Brain (organoid and tissue), 16 donors: ENCODE measurements at places on chromosomes 16 and 17. TPM values are rescaled to one million over a fixed set of nuclear protein-coding genes. Genes with fewer than 3 reads are reported as not detected.

Gene UBE2Z
- polyA plus RNA-seq: 73.5 TPM

Gene TBC1D3D
- polyA plus RNA-seq: not detected

Gene SPNS2
- 17.9 TPM for polyA plus RNA-seq

Gene TBC1D3G
- not detected for polyA plus RNA-seq

Gene CCL1
- not detected for polyA plus RNA-seq

Gene ZNF423
- polyA plus RNA-seq: 32.7 TPM

Gene EVI2A
- polyA plus RNA-seq: 27.8 TPM

DNA sequence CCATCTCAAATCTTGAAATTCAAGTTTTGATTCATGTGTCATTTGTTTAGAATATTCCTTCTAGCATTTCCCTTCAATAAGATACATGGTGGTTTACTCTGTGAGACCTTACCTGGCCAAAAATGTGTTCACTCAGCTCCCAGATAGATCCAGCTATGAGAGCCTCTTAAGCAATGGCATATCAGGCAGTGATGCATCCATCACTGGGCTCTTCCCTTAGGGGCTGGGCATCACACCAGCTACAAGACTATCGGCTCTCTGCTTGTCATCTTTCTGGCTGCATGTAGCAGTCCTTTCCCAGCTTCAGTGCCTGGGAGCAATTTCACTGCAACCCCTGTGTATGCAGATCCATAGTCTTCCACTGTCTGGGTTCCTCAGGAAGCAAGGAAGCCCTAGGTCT is 40.6 kb downstream of the GOSR1 start:
- no peak for DNase-seq

- DNase-seq: no peak
Measured at GRCh38 chr17:50424246-50424995, 1.6 kb upstream of the ACSF2 start.

- DNase-seq: peak; percentile 43
Measured at GRCh38 chr16:25126820-25127232, 15.3 kb downstream of the LCMT1 start.

- no peak for DNase-seq
Measured at GRCh38 chr17:46733837-46734475, 84.5 kb downstream of the WNT3 start.

- DNase-seq: no peak
Measured at GRCh38 chr16:72985995-72986394, 61.9 kb downstream of the ZFHX3 start.

DNA sequence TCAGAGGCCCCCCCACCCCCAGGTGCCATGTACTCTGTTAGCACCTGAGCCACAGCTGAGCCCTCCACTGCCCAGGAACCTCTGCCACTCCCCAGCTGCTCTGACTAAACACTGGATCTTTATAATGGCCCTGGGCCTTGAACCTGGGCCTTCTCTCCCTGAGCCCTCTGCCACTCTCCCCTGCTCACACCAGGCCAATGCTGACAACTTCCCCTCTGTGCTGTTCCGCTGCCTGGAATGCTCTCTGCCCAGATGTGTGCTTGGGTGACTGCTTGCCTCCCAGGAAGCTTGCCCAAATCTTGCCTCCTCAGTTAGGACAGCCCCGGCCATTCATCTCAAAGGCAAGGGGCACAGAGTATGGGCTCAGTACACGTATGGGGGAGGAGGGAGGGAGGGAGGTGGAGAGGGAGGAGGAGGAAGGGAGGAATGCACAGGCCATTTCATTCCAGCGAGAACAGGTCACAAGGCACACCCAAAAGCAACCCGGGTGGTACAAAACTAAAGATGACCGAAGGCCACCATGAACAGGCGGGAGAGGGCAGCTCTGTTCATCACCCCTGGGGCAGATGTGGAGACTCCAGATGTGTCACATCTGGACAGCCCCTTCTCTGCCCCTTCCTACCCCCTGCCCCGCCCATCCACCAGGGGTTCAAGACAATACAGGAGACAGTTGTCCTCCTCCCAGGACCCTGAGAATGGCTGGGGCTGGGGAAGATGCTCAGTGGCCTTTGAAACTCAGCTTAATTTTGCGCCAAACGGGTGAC is 15.3 kb upstream of the TNFRSF13B start:
- DNase-seq: no peak

DNA sequence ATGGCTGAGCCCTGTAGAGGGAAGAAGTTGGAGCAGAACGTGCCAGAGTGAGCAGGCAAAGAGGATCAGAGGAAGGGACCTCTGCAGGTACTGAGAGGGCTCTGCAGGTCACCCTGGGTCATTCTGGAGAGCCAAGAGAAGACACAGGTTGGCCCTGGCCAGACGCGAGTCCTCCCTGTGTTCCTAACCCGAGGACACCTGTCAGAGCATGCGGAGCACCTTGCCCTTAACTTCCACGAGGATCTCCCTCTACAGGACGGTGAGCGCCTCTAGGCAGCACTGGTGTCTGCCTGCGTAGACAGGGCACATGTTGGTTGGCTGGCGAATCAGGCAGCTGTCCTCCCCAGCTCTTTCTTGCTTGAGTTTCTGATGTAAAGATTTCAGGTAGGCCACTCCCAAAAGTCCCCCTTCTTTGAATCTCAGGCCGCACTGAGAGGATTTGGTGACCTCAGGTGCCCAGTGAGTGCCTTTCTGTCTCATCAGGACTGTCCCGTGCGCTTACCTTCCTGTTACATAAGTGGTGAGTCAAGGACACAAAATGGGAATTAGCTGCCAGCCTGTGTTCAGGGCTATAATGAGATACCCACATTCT is 45.3 kb downstream of the MPRIP start:
- DNase-seq: no peak

GRCh38 chr17:4777969-4778760 is 6.5 kb downstream of the TM4SF5 start:
- no peak for DNase-seq

DNA sequence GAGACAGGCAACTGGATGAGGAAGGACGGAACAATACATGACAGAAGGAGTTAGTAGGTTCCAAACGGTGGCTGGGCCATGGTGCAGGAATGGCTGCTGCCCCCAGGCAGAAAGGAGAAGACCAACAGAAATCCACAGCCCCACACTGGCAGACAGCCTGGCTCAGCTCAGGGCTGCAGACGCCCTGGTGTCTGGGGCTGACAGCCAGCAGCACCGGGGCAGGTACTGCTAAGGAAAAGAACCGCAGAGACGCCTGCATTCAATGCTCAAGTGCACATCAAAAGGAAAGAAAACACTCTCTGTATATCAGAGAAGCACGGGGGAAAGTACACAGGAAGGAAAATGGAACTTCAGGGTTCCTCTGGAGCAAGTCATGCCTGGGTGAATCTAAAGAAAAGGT is 53.4 kb downstream of the GAS7 start:
- DNase-seq: no peak

DNA sequence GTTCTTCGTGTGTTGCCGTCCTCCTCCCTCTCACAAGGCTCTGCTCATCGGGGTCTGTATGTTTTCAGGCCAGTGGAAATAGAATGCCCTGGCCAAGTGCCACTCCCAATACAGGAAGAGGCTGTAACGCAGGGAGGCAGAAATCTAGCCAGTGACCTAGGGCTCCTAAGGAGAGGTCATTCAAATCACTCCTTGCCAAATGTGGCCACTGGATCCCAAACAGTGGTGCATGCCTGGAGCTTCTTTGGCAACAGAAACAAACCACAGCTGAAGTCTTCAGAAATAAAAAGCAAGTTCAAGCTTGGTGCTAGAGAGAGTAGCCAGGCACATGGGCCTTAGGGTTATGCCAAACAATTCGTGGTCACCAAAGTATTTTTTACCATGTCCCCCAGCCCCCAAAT is 66.1 kb downstream of the SMG6 start:
- no peak for DNase-seq

DNA sequence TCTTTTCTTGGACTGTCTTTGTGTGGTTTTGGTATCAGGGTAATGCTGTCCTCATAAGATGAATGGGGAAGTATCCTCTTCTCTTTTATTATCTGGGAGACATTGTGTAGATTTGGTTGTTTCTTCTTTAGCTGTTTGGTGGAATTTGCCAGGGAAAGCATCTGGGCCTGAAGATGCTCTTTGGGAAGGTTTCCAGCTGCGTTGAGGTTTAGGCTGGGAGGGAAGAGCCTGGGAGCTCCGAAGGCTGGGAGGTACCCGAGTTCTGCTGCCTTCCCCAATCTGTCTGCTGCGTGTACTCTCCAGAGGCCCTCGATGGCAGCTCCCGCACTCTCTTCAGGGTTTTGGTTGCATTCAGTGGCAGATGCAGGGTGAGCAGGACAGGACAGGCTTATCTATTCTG is 25.6 kb upstream of the CRISPLD2 start:
- DNase-seq: no peak
